Vagina (tissue), 2 donors: ENCODE measurements at places on chromosomes 16 and 17.

GRCh38 chr16:82108100-82108499 is 61.9 kb downstream of the MPHOSPH6 start:
- H3K4me1 ChIP-seq, result no peaks in the 10 kb centered on the region
- no peaks in the 10 kb centered on the region for H3K36me3 ChIP-seq
- no peak overlapping the region for H3K4me3 ChIP-seq
- no peaks in the 10 kb centered on the region for H3K27me3 ChIP-seq
- DNase-seq, result no peak

DNA sequence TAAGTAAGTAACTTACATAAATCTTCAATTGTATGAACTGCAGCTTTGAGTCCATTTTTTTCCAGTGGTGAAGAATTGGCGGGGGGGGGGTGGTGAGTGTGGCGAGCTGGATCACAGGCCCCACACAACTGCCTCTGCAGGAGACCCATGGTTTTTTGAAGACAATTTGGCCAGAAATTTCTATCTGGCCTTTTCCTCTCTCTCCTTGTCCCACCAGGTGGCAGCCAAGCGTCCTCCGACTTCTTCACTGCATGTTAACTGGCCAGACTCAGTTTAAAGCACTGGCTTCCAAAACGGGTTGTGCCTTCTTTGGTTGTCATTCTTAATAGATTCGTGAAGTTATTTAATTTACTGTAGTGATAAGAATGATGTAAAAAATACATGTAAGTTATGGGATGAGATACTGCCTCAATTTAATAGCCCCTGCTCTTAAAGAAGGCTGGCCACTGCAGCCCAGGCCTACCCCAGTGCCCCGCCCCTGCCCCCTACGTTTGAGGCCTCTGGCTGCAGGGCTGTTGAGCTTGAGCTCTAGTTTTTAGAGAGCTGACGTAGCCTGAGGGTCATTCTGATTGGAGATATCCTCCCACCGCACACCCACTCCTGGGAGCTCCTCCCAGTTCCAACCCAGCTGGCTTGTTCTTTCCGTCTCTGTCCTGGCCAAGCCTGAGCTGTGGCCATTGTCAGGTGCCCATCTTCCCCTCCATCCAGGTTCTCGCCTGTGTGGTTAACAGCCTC is 36.4 kb downstream of the AKAP1 start:
- no peak overlapping the region for H3K4me3 ChIP-seq
- no peaks in the 10 kb centered on the region for H3K4me1 ChIP-seq
- H3K27me3 ChIP-seq, result no peaks in the 10 kb centered on the region
- H3K27ac ChIP-seq, result no peak overlapping the region
- DNase-seq, result no peak

DNA sequence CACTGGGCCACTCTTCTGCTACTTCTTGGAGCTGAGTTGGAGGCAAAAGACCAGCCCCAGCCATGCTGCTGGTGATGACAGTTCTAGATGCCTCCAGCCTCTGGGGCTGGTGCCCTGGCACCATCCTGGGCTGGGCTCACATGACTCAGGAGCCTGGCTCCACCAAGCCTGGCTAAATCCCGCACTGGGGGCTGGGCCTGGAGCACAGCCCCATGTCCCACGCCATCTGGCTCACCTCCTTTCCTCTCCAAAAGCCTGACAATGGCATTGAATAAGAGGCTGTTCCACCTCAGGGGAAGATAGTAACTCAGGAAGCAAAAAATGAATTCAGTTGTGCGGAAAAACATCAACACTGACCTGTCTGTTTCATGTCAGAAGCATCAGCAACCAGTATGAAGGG is 45.1 kb upstream of the MTSS2 start:
- peaks cover 25% of the 10 kb centered on the region for H3K4me1 ChIP-seq
- H3K27me3 ChIP-seq, result no peaks in the 10 kb centered on the region

DNA sequence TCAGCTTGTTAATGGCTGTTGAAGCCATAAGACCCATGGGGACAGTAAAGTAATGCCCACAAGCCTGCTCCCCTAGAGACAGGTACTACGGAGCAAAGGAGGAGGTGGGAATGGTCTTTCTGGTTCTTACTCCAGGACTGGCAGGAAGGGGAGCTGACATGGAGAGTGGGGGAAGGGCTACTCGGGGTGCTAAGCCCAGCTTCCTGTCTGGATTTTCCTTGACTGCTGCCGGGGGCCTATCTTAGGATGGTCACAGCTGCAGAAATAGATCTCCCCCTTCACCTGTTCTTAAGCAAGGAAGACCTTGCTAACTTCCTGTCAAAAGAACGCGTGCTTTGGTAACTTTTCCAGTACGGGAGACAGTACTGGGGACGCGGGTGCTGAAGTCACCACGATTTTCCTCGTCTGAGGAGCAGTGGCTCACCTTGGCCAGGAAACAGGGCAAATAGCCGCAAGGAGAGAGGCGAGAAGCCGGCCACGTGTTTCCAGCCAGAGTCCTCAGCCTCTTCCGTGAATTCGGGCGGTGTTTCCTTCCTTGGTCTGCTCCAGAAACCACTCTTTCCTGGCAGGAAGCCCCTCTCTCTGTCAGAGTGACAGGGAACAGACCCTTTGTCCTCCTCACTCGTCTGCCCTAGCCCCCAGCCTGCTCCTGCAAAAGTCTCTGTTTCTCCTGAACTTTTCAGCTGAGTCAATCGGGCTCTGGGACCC is 656 bp upstream of the PRR29 start:
- no peaks in the 10 kb centered on the region for H3K36me3 ChIP-seq
- H3K27me3 ChIP-seq, result no peaks in the 10 kb centered on the region
- no peak for DNase-seq
- H3K27ac ChIP-seq, result no peak overlapping the region
- H3K4me3 ChIP-seq, result peak overlapping the region; percentile 54

DNA sequence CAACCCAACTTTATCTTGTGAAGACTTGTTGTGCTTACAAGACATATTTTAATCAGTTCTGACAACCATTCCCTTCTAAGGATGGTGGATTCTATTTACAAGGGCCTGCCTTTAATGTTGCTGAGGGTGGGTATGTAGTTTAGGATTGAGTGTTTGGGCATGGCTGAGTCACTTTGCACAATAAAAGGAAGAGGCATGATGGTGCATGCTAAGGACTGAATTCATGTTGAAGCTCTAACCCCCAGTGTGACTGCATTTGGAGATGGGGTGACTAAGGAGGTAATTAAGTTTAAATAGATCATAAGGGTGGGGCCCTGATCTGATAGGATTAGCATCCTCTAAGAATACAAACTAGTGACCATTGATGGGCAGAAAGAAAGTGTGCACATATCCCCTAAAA is 196.1 kb upstream of the HS3ST3A1 start:
- no peak overlapping the region for H3K27ac ChIP-seq
- DNase-seq, result no peak
- H3K27me3 ChIP-seq, result no peaks in the 10 kb centered on the region
- H3K4me3 ChIP-seq, result no peak overlapping the region
- H3K36me3 ChIP-seq, result no peaks in the 10 kb centered on the region

- no peaks in the 10 kb centered on the region for H3K36me3 ChIP-seq
- H3K4me1 ChIP-seq, result peaks cover 16% of the 10 kb centered on the region
- H3K4me3 ChIP-seq, result no peak overlapping the region
- DNase-seq, result no peak
Measured at GRCh38 chr17:48647963-48648245, 21.7 kb upstream of the HOXB9 start.

GRCh38 chr16:16122264-16122663 is 101.0 kb downstream of the ABCC6 start:
- no peaks in the 10 kb centered on the region for H3K27me3 ChIP-seq
- no peaks in the 10 kb centered on the region for H3K4me1 ChIP-seq
- H3K4me3 ChIP-seq, result no peak overlapping the region
- peaks cover 68% of the 10 kb centered on the region for H3K36me3 ChIP-seq
- no peak for DNase-seq

DNA sequence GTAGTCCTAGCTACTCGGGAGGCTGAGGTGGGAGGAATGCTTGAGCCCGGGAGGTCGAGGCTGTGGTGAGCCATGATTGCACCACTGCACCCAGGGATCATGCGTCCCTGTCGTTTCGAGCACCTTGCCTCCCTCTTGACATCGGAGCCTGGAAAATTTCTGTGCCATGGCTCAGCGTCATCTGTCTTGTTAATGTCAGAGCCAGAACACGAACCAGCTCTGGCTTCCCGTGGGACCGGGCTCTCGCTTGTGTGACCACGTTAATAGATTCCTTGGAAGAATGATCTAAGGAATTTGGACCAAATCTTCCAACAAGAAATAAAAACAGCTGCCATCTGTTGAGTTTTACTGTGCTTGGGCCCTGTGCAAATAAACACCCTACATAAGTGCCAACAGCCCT is 117.7 kb downstream of the ABCC1 start:
- DNase-seq, result no peak
- peaks cover 9% of the 10 kb centered on the region for H3K36me3 ChIP-seq
- H3K4me3 ChIP-seq, result no peak overlapping the region
- peak overlapping the region; percentile 54 for H3K27ac ChIP-seq

DNA sequence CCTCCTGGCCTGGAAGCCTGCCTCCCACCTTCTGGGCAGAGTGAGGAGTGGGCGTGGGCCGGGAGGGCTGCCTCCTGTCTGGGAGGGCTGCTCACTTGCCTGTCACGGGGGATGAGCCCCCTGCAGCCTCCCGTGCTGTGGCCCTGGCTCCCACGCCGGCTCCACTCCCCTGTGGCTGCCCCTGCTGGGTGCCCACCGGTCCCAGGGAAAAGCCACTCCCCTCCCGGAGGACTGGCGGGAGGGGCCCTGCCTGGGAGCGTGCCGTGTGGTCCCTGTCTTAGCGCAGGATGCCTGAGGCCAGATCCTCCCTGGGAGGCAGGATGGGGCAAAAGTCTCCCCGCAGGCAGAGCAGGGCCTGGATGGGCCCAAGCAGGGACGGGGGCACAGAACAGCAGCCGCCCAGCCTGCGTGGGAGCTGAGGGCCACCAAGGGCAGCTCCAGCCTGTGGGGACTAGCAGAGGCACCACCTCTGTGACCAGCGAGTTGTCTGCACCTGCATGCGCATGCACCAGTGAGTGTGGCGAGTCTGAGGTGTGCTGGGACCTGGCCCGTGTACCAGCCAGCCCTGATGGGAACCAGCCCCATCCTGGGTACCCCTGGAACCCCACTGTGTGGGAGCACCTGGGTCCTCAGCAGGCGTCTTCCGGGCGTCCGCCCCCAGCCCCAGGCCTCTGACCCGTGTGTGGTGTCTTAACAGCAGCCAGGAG is 339.9 kb downstream of the SEC14L1 start:
- H3K27me3 ChIP-seq, result no peaks in the 10 kb centered on the region
- H3K36me3 ChIP-seq, result no peaks in the 10 kb centered on the region
- DNase-seq, result no peak
- no peak overlapping the region for H3K4me3 ChIP-seq

- DNase-seq, result no peak
- H3K4me1 ChIP-seq, result peaks cover 21% of the 10 kb centered on the region
- H3K4me3 ChIP-seq, result no peak overlapping the region
Measured at GRCh38 chr16:84103678-84104077, 13.1 kb downstream of the MBTPS1 start.

GRCh38 chr16:88393571-88393970 is 10.8 kb downstream of the ZNF469 start:
- H3K27ac ChIP-seq, result no peak overlapping the region
- no peak for DNase-seq
- H3K4me1 ChIP-seq, result peaks cover 22% of the 10 kb centered on the region
- no peaks in the 10 kb centered on the region for H3K27me3 ChIP-seq

DNA sequence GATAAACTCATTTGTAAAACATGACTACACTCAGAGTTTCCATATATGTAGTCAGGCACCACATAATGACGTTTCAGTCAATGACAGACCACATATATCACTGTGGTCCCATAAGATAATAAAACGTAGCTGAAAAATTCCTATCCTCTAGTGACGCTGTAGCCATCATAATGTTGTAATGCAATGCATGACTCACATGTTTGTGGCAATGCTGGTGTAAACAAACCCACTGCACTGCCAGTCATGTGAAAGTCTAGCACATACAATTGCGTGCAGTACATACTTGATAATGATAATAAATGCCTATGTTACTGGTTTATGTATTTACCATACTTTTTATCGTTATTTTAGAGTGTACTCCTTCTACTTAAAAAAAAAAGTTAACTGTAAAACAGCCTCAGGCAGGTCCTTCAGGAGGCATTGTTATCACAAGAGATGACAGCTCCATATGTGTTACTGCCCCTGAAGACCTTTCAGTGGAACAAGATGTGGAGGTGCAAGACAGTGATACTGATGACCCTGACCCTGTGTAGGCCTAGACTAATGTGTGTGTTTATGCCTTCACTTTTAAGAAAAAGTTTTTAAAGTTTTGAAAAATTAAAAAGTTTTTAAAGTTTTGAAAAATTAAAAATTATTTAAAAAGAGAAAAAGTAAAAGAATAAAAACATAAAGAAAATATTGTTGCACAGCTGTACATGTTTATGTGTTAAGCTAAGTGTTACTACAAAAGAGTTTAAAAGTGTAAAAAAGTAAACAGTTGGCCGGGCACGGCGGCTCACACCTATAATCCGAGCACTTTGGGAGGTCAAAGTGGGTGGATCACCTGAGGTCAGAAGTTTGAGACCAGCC is 9.0 kb downstream of the STAT5B start:
- H3K36me3 ChIP-seq, result no peaks in the 10 kb centered on the region
- no peak overlapping the region for H3K4me3 ChIP-seq
- peak overlapping the region; percentile 30 for H3K27ac ChIP-seq
- peaks cover 30% of the 10 kb centered on the region for H3K4me1 ChIP-seq
- H3K27me3 ChIP-seq, result no peaks in the 10 kb centered on the region

DNA sequence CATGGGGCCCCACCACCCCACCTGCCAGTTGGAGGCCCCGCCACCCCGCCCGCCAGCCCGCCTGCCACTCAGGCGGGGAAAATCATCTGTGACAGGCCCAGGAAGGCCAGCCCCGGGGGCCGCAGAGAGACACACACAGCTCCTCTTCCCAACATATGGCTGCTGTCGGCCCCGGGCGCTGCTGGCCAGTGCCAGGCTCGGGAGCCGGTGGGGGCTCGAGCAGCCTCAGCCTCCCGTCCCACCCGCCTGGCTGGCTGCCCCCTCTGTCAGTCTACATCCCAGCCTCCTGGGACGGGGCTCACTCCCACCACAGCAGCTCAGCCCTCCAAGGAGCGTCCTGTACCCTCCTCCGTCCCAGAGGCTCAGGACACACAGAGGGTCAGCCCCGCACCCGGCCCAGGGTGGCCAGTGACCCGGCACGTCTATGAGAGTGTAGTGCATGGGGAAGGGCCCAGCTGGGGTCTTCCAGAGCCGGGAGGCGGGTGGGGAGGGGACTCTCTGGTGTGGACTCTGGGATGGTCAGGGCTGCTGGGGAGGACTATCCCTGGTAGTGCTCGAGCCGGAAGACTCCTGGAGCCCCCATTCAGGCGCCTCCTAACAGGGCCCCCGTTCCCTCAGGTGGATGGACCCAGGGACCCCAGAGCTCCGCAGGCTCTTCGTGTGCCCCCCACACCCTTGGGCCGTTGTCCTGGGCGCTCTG is 3.6 kb upstream of the PRR35 start:
- H3K27me3 ChIP-seq, result no peaks in the 10 kb centered on the region
- no peak overlapping the region for H3K4me3 ChIP-seq
- DNase-seq, result no peak
- no peak overlapping the region for H3K27ac ChIP-seq
